ENCODE measurements at places on chromosomes 11 and 22. TPM values are rescaled to one million over a fixed set of nuclear protein-coding genes. Genes with fewer than 3 reads are reported as not detected.

The SLC17A6 gene
- total RNA-seq: not detected

The JAML gene
- total RNA-seq: 13.9 TPM

The C22orf23 gene
- total RNA-seq: not detected

DNA sequence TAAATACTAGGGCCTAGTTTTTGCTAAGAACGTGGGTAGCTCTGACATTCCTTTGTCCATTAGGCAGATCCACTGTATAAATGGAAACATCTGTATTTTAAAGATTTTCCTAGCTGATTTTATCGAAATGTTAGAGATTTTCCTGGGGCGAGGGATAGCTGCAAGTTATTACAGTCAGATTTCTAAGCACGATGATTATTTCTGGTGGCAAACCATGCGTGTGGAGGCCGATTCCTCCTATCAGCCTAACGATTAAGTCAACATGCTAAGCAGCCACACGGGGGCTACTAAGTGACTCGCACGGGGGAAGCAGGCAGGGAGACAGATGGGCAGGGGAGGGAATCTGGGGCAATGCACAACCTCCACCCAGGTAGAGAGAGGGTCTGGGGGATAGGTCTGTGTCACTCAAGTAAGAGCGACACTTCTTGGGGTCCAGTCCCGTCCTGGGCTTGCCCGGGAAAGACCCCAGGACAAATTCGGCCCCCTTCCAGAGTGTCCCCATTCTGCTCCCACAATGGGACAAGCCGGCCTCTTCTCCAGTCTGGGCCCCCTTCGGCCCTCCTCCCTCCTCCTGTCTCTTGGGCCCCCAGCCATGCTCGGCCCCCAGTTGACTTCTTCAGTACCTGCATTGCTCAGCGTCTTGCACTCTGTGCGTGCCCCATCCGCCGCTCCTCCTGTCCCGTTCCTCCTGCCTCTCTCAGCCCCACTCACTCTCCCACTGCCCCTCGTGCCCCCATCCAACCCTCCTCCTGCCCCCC lies 571 bp downstream of the C11orf24 start:
- DNase-seq: peak; percentile 70

GRCh38 chr11:31443802-31444201 lies 65.6 kb downstream of the IMMP1L start:
- no peak for DNase-seq

DNA sequence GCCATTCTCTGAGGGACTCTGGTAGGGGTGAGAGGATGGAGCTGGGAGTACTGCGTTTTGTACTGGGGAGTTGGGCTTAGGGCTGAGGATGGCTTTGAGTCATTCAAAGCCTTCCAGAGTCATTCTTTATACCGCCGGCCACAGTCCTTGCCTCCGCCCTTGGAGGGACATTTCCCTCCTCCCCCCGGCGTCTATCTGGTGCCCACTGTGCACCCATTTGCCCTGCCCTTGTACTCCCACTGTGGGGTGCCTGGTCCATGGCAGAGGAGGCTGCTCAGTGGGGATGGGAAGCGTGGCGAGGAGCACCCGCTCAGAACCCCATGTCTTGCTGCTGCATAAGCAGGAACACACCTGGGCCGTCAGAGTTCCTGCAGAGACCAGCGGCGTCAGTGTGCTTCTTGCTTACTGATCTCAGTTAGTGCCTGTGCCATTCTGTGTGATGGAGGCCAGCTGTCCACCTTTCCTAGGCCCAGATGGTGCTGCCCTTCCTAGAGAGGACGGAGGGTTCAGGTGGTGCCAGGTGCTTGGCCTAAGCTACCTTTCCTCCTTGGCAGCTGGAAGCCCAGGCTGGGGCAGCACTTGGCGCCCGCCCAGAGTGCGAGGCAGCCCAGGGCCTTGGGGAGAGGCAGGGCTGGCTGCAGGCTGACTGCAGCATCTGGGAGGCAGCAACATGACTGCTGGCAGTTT lies 23.3 kb upstream of the TMEM191C start:
- DNase-seq: peak; percentile 30

The TTC28 gene
- 56.8 TPM for total RNA-seq

DNA sequence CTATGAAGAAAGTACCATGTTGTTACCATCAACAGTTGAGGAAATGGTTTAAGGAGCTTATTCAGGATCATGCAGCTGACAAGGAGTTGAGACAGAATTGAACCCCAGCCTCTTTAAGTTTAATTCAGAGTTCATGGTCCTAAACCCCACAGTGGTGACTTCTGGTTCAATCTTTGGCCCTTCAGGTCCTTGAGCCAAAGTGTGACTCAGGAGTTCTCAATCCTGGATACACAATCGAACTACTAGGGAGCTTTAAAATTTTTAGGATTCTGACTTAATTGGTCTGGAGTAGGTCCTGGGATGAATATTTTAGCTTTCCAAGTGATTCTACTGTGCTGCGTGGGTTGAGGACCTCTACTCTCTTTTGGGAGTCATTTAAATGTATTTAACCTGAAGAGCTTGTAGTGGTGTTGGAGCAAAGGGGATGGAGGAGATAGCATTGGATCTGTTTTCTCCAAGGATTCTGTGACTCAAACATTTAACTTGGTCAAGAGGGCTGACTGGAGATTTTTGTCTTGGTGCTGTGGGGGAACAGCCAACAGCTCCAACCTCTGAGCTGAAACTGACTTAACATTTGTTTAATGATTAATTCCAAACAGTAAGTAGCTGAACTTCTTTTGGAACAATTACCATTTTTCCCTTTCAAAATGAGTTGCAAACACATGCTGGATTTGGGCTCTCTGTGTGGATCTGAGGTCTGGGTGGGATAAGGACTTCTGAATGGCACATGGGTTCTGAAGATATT lies 80.1 kb downstream of the INSC start:
- DNase-seq: no peak

The CHADL gene
- 8.9 TPM for total RNA-seq

Data from ureter (tissue), 1 donor.